MCF 10A (cell line): ENCODE measurements at places on chromosomes 2 and 18. TPM values are rescaled to one million over a fixed set of nuclear protein-coding genes. Genes with fewer than 3 reads are reported as not detected.

The SYT4 gene
- not detected in 2 replicates for total RNA-seq

The STK16 gene
- 33.4 and 42.7 TPM in 2 replicates for total RNA-seq

The CDH19 gene
- not detected in 2 replicates for total RNA-seq

GRCh38 chr2:145085612-145086011 is 565.7 kb upstream of the ZEB2 start:
- H3K27ac ChIP-seq = no peak overlapping the region
- H3K27me3 ChIP-seq = no peaks in the 10 kb centered on the region
- H3K4me3 ChIP-seq = no peak overlapping the region
- DNase-seq = no peak
- no peaks in the 10 kb centered on the region for H3K36me3 ChIP-seq
- H3K4me1 ChIP-seq = no peaks in the 10 kb centered on the region

The DCDC2C gene
- not detected in 2 replicates for total RNA-seq

DNA sequence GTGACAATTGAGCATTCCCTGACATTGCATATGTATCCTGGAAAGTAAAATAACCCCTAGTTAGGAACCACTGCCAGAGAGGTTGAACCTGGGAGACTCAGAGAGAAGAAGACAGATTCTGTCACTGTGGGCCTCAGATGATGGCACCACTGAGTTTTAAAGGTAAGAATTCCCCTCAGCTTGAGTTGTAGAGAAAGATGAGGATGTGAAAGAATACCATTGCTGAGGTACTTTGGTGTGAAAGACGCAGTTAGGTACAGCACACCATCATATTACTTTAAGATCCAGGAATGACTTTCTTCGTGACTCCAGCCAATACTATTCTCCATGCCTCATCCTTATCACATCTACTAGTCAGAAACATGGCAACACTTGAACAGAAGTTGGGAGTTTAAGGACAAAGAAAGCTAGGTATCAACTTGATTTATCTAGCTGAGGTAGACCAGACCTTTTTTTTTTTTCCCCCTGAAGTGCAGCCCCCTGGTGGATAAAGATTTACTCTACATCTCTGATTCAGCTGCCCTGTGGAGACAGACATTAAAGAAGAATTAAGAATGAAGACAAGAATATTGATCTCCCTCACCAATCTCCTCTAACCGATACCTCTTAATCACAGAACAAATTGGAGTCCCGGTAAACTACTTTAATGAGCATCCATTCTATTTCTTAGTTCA is 630.5 kb upstream of the FANCL start:
- no peak overlapping the region for H3K27ac ChIP-seq
- no peaks in the 10 kb centered on the region for H3K4me1 ChIP-seq
- peak; percentile 18 for DNase-seq
- H3K36me3 ChIP-seq = no peaks in the 10 kb centered on the region
- H3K4me3 ChIP-seq = no peak overlapping the region
- H3K27me3 ChIP-seq = no peaks in the 10 kb centered on the region

DNA sequence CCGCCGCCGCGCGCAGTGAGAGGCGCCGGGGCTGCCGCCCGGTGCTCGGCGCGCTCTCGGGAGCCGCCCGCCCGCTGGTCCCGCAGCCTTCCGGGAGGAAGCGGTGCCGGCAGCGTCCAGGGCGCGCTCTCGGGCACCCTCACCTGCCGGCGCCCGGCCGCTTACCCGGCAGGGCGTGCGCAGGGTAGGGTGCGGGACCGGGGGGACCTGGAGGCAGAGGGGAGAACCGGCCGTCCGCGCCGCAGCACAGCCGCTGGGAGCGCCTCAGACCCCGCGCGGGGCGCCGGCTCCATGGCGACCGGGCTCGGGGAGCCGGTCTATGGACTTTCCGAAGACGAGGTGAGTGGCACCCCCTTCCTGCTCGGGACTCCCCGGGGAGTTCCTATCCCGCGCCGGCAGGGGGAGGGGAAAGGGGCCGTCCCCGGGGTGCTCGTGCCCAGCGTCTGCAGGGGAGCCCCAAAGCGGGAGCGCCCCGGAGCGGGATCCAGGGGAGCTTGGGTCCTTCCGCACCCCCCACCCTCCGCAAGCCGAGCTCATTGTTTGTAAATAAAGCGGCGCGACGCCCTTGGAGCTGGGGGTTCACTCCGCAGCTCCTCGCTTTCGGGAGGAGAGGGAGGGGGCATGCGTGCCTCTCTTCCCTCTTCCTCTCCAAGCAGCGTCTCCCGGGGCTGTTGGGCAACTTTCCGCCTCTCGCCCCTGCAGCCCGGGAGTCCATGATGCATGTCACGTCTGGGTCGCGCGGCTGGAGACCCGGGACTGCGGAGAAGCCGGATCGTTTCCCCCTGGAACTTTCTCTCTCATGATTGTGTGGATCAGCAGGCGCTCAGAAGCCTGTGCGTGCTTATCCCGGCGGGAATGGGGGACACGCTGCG is 580 bp downstream of the NEDD4L start:
- peaks cover 19% of the 10 kb centered on the region for H3K4me1 ChIP-seq
- no peaks in the 10 kb centered on the region for H3K36me3 ChIP-seq
- H3K27ac ChIP-seq = peak overlapping the region; percentile 80
- H3K4me3 ChIP-seq = peak overlapping the region; percentile 88
- peak; percentile 56 for DNase-seq

GRCh38 chr2:120302301-120302700 is 43.6 kb upstream of the INHBB start:
- H3K27me3 ChIP-seq = no peaks in the 10 kb centered on the region
- no peak overlapping the region for H3K27ac ChIP-seq
- no peak overlapping the region for H3K4me3 ChIP-seq
- DNase-seq = no peak
- H3K4me1 ChIP-seq = no peaks in the 10 kb centered on the region

- H3K4me1 ChIP-seq = no peaks in the 10 kb centered on the region
- H3K4me3 ChIP-seq = no peak overlapping the region
- peaks cover 6% of the 10 kb centered on the region for H3K36me3 ChIP-seq
- H3K27ac ChIP-seq = no peak overlapping the region
Observed at GRCh38 chr2:65586516-65586915, 154.1 kb upstream of the SPRED2 start.

DNA sequence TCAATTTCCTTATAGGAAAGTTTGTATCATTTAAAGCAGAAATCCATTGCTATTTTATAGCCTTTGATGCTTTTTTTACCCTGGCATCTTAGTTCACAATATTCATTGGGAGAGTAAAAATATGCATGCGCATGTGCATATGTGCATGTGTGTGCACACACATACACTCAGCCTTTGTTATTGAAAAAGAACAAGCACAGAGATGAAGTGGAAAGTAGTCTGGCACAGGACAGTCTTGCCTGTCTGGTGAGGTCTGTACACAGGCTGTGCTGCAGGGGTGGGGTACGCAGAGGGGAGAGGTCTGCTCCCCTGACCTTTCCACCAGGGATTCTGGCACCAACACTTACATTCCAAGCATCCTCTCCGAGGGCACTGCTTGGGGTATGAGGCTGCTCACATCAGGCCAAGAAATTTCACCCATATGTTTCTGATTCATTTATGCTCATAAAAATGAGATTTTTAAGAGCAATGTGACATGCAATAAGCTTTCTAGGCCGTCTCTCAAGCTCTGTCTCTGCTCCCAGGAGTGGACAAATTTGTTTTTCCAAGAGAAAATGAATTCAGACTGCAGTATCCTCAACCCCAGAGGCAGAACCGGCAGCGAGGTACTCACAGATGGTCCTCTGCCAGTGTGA is 237.2 kb downstream of the INSIG2 start:
- H3K4me3 ChIP-seq = no peak overlapping the region
- H3K27me3 ChIP-seq = peaks cover 12% of the 10 kb centered on the region
- no peak for DNase-seq
- no peaks in the 10 kb centered on the region for H3K36me3 ChIP-seq
- H3K27ac ChIP-seq = no peak overlapping the region

GRCh38 chr2:32900246-32900973 is 46.3 kb upstream of the LTBP1 start:
- H3K4me1 ChIP-seq = peaks cover 8% of the 10 kb centered on the region
- H3K36me3 ChIP-seq = peaks cover 5% of the 10 kb centered on the region
- peak overlapping the region; percentile 10 for H3K4me3 ChIP-seq

GRCh38 chr2:233059797-233060500 is at the start of gene INPP5D:
TSS of gene INPP5D (plus strand) at chr2:233060342. CDS start at chr2:233060479, 137 bp downstream.
- no peak within 1 kb of the TSS for H3K4me3 ChIP-seq
- no peaks in the 10 kb centered on the region for H3K36me3 ChIP-seq
- no peak for DNase-seq
- H3K4me1 ChIP-seq = no peaks in the 10 kb centered on the region

- no peak for DNase-seq
- H3K4me3 ChIP-seq = no peak overlapping the region
- H3K27ac ChIP-seq = no peak overlapping the region
- no peaks in the 10 kb centered on the region for H3K27me3 ChIP-seq
Observed at GRCh38 chr2:215880970-215881369, 132.4 kb downstream of the MREG start.

GRCh38 chr2:56086336-56086735 is 97.5 kb upstream of the CCDC85A start:
- no peaks in the 10 kb centered on the region for H3K27me3 ChIP-seq
- peaks cover 5% of the 10 kb centered on the region for H3K4me1 ChIP-seq
- H3K27ac ChIP-seq = no peak overlapping the region
- no peaks in the 10 kb centered on the region for H3K36me3 ChIP-seq

DNA sequence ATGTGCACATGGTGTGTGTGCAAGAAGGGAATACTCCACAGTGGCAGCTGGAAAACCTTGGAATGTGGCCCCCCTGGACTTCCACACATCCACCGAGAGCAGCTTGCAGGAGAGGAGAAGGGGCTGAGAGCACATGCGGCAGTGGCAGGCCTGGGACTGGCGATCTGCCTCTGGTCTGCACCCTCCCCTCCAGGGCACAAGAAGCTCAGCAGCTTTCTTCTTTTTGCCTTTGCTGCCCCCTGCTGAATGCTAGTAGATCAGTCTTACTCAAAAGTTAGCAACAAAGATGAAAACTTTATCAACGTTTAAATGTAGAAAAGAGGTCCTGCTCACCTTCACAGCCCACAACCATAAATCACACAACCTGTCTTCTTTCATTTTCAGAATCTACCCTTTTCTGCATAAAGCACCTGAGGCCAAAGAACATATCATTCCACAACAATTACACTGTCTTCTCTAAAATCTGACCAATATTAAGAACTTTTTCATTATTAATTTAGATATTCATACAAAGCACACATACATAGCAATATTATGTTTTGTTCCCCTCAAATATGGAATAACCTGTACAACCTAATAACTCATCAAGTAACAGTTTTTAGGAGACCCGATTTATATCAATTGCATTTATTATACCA is 34.6 kb downstream of the TGFBRAP1 start:
- peaks cover 59% of the 10 kb centered on the region for H3K36me3 ChIP-seq
- H3K27ac ChIP-seq = no peak overlapping the region
- no peak overlapping the region for H3K4me3 ChIP-seq
- peaks cover 14% of the 10 kb centered on the region for H3K4me1 ChIP-seq
- H3K27me3 ChIP-seq = no peaks in the 10 kb centered on the region

GRCh38 chr2:181104512-181105115 is 124.2 kb downstream of the UBE2E3 start:
- H3K36me3 ChIP-seq = no peaks in the 10 kb centered on the region
- DNase-seq = peak; percentile 63
- H3K27ac ChIP-seq = no peak overlapping the region
- H3K27me3 ChIP-seq = no peaks in the 10 kb centered on the region

DNA sequence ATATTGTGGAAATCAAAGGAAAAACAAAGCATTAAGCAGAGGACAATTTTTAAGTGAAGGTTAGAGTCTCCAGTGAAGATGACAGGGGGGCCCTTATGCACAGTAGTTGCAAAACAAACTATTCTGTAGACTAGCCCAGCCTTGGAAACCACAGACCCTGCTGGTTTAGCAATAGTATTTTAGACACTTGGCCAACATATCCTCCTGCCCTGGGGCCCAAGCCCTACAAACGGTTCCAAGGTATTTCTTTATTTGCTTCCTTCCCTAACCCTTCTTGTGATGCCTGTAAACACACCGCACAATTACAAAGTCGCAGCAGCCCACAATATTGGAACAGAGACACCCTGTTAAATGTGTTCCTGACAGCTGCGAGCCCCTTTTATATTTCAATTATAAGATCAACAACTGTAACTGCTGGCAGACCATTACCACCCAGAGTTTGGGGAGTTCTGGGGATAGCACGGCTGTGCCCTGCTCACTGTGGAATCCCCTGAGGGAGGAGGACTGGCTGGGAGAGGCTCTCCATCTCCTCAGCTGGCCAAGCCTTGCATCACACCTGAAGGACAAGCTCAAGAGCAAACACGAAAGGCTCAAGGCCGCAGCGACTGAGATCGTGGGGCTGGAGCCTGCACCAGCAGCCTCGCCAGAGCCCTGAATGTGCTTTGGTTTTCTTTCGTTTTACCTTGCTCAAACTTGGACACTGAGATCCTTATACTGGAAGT is 282.2 kb upstream of the ATP5MC3 start:
- H3K36me3 ChIP-seq = no peaks in the 10 kb centered on the region
- H3K27me3 ChIP-seq = no peaks in the 10 kb centered on the region
- H3K27ac ChIP-seq = no peak overlapping the region
- H3K4me1 ChIP-seq = no peaks in the 10 kb centered on the region
- DNase-seq = no peak

GRCh38 chr2:147595200-147595599 is 249.6 kb upstream of the ACVR2A start:
- H3K4me3 ChIP-seq = no peak overlapping the region
- H3K4me1 ChIP-seq = no peaks in the 10 kb centered on the region
- H3K36me3 ChIP-seq = no peaks in the 10 kb centered on the region
- no peak overlapping the region for H3K27ac ChIP-seq

DNA sequence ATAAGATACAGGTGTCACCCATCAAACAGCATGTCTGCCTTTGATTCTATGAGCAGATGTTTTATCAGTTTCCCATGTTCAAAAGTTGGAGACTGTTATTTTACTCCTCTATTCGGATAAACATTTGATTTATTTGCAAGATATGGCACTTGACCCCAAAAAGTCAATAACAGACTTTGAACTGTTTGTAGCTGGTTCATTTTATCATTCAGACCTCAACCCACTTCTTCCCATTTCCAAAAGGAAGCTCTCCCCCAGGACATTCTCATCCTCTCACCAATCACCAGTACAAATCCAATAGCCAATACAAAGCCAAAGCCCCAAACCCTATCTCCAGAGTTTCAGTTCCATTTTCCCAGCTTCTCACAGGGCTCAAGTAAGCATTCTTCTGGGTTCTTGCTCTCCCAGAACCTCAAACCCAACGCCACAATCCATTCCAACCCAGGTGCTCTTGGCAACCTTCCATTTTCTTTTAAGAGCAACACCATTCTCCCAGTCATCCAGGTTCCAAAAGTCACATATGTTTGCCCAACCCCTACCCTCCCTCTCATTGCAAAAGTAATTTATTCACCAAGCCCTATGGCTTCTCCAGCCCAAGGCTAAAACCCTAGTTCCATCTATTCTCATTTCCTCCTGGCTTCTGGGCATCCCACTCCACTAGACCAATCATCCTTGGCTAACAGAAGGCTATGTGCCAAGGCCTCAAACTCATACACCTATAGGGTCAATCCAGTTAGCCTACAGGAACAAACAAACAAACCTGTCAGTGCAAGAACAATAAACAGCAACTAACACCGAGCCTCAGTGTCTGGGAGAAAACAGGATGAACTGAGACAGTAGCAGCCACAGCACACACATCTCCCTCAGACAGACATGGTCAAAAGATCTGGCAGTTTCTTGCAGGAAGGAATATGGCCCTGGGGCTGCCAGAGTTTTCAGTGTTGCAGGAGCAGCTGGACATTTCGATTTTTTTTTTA is 9.2 kb downstream of the ACVR1 start:
- H3K4me3 ChIP-seq = no peak overlapping the region
- H3K4me1 ChIP-seq = peaks cover 27% of the 10 kb centered on the region
- DNase-seq = no peak
- H3K36me3 ChIP-seq = no peaks in the 10 kb centered on the region
- no peaks in the 10 kb centered on the region for H3K27me3 ChIP-seq
